ENCODE measurements at places on chromosomes 2 and 18.
A peak's percentile ranks its signal among the peaks of the same experiment; 100 is the strongest.

GRCh38 chr18:6478121-6478520 is 63.4 kb upstream of the L3MBTL4 start:
- no peak for DNase-seq

DNA sequence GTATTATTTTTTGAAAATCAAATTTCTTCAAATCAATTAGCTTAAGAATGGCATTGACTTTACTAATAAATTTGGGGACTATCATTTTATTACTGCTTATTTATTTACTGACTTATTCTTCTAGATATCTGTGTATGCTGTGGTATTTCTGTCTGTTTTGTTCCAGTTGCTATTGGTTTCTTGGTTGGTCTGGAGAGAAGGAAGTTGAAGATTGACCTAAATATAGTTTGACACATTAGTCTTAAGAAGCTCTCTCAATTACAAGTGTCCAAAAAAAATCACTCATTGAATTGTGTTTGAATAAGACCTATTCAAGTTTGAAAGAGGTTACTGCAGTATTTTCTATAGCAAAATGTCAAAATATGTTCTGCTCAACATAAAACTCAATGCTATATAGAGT is 153.3 kb upstream of the KYNU start:
- no peak for DNase-seq

GRCh38 chr2:176018708-176019107 is 16.6 kb upstream of the LNPK start:
- no peak for DNase-seq

DNA sequence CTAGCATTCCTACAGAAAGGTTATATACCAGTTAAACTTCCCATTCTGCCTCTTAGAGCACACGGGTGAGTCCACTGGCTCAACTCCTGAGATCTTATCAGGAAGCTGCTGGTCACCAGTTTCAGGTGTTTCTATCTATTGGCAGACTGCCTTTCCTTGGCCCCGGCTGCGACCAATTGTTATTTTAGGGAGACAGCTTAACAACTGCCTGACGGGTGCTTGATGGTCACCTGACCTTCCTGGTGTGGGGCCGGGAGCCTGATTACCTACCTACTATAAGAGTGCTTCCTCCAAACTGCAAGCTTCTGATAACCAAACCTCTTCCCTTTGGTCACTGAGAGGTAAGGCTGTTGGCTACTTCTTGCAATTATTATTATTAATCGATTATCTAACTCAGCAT is 122.1 kb upstream of the XIRP2 start:
- DNase-seq: no peak

GRCh38 chr2:219497495-219498279 is 1.0 kb upstream of the GMPPA start:
- peak; percentile 30 for DNase-seq

- no peak for DNase-seq
Measured at GRCh38 chr2:151067658-151068369, 193.8 kb downstream of the RBM43 start.

GRCh38 chr2:179377296-179377695 is 112.7 kb upstream of the SESTD1 start:
- no peak for DNase-seq

DNA sequence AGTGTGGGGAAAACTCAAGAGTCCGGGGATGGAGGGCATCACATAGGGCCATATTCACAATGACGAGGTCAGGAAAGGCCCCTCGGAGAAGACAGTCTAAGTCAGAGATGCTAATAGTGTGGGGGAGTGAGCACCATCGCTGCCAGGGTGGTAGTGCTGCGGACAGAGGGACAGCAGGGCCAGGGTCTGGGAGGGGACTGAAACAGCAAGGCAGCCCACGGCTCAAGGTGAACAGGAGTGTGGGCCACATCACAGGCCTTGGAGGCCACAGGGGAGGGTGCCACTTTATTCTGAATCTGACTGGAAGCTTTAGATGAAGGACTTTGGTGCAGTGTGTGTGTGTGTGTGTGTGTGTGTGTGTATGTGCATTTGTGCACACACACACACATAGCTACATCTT is 130.9 kb upstream of the GLI2 start:
- no peak for DNase-seq

GRCh38 chr2:205686783-205687640 is 4.7 kb downstream of the NRP2 start:
- DNase-seq: no peak

- DNase-seq: no peak
Measured at GRCh38 chr18:49879271-49879580, 65.9 kb upstream of the ACAA2 start.

- DNase-seq: no peak
Measured at GRCh38 chr2:172845028-172845630, 109.5 kb downstream of the RAPGEF4 start.

DNA sequence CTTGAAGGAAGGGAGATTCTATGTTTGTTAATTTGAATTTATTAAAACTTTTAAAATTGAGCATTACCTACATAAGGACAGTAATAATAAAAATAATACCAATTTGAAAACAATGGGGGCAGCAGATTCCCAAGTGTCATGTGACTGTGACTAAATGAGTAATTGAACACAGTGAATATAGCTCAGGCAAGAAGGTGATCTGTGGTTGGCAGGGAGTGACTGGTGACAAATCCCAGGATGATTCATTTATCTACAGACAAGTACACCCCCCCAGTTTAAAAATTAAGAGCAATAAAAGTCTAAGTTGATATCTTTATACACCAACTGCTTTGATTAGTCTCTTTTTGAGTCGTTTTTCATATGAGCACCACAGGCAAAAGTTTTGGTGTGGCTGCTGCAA is 299.5 kb downstream of the ARHGAP15 start:
- DNase-seq: peak; percentile 8

- DNase-seq: no peak
Measured at GRCh38 chr2:127096718-127097470, 10.1 kb downstream of the BIN1 start.

- no peak for DNase-seq
Measured at GRCh38 chr2:66577321-66578053, 142.6 kb downstream of the MEIS1 start.

DNA sequence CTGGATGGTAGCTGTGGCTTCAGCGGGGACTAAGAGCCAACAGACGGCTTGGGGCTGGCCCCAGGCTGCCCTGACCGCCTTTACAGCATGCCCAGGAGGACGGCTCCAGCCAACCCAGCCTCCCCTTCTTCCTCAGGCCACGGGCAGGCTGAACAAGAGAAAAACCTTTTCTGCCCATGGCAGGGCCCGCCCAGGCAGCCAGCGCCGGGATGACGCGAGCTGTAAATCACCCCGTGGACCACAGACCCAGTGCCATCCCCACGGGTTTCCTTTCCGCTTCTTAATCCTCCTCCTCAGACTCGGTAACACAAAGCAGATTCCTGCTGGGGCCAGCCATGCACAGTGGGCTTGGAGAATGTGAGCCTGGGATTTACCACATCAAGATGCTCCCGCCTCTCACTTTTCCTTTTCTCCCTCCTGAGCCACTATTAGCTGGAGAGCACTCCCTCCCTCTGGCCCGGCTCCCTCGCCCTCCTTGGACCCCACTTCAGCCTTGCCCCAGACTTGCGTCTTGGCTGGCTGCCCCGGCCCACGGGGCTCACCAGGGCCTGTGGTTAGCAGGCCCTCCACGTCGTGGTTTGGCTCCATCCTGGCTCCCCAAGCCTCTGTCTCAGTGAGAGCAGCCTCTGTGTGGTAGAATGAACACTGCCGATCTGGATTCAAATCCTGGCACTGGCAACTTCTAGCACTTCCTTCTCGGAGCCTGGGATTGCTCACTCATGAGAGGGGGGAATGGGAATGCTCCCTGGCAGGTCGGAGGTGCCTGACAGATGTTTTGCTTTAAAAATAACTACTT is 31.4 kb downstream of the ATOH8 start:
- DNase-seq: peak; percentile 14

GRCh38 chr18:35672897-35673296 is 91.4 kb downstream of the GALNT1 start:
- no peak for DNase-seq

GRCh38 chr18:31041271-31042083 is 1.1 kb downstream of the DSC3 start:
- DNase-seq: peak; percentile 5

GRCh38 chr18:4455113-4455811 is at the start of gene DLGAP1:
DLGAP1 (minus strand) TSS chr18:4455307.
- peak; percentile 7 for DNase-seq

GRCh38 chr2:26400723-26401122 is 997 bp upstream of the DRC1 start:
- no peak for DNase-seq

DNA sequence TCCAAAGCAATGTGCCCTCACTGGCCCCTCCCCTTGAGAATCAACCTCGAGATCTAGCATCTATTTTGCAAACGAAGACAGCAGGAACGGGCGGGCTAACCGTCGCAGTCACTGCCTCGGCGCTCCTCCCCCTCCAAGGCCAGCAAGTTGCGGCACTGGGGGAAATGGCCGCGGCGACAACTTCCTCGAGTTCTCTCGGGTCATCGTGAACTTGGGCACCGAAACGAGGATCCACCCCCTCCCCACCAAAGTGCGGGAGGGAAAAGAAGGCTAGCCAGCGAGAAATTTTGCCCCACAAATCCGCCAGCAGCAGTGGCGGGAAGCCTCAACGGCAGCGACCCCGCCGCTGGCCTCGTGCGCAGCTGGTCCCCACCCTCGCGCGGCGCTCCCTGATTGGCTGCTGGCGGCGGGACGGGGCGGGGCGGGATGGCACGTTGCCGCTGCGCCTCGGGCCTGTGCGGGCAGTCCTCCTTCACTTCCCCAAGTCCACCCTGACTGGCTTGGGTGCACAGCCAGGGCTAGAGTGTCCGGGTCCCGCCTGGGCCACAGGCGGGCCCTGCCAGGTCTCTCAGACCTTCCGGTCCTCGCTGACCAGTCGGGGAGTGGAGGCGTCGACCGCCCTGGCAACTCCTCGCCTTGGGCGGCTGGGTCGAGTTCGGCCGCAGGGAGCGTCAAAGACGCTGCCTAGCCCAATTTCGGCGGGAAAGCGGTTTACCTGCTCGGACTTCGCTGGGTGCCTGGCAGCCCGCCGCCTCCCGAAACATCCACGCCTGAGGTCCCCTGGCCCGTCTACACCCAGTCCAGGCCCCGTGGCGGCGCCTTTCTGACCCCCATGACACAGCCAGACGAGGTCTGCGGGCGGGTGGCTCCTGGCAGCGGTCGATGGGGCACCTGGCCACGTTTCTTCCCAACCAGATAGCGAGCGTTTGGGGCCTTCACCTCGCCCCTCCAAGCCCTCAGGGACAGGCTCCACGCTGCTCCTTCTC is at the start of gene BOLL:
TSS of gene BOLL (minus strand) at position 364 of the 986 bp plus-strand sequence. CDS start 3,469 bp downstream, outside the sequence.
- no peak for DNase-seq

- no peak for DNase-seq
Measured at GRCh38 chr2:46067501-46068305, 229.5 kb upstream of the EPAS1 start.

GRCh38 chr18:34976899-34977837 is 64.0 kb upstream of the MAPRE2 start:
- DNase-seq: peak; percentile 76

DNA sequence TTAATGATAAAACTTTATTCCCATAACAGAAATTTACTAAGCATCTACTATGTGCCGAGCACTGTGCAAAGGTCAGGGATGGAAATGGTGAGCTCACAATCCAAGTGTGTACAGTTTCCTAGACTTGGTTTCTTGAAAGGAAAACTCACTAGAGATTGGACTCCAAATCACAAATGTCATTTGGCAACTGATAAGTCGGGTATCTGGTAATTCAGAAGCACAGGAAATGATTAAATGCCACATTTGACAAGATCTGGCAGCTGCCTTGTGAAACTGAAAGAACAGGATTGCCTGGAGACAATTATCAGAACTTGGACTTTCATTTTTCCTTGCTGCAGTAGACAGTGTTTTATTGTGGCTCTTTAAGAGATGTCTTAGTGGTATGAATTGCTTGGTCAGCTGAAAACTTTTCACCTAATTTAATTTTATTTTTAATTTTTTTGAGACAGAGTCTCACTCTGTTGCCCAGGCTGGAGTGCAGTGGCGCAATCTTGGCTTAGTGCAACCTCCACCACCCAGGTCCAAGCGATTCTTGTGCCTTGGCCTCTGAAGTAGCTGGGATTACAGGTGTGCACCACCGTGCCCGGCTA is 19.2 kb downstream of the ITGA6 start:
- DNase-seq: no peak

DNA sequence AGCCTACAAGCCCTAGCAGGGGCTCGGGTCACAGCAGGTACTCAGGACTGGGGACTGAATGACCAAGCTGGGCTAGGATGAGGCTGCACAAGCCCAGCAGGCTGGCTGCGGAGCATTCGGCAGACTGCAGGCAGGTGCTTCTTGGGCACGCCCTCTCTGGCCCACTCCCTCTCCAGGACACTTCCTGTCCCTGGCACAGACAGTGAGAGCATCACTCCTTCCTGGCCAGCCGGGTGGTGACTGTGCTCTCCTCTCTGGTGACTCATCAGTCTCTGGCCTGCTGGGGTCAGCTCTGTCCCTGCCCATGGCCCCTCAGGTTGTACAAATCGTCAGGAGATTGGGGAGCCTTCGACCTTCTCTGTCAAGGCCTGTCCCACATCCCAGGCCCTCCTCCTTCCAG is 22.5 kb downstream of the C1QL2 start:
- DNase-seq: no peak

DNA sequence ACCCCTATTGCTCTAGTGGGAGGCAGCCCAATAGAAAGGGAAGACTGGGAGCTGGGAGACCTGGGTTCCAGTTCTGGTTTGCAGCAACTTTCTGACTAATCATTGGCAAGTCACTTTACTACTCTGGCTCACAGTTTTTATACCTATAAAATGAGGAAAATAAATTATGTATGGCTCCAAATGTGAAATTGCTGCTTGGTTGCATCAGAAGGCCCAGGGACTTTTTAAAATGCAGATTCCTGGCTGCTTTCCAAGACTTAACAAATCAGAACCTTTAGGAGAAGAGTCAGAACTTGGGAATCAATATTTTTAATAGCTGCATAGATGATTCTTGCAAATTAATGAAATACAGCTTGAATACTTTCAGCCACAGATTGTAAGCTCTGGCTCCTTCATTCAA is 943.9 kb downstream of the EPHA4 start:
- DNase-seq: no peak

DNA sequence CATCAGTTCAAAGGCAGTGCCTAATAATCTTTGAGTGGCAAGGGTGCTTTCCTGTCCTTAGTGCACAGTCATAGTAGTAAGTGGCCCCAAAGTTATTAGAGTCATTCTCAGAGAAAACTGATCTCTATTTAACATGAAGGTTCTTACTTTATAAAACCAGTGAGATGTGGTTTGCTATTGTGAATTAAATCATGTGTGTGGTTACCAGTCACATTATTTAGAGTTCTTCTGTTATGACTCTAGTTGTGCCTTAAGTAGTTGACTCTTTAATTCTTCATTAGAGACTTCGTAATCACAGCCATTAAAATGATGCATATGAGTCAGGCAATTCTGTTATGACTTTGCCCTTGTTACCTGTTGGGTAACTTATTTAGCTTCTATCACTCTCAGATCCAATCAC is 1392.9 kb upstream of the ACVR2A start:
- no peak for DNase-seq
